ENCODE measurements at places on chromosomes 7 and 10. TPM values are rescaled to one million over a fixed set of nuclear protein-coding genes. Genes with fewer than 3 reads are reported as not detected.

The SPDYE1 gene
- not detected for total RNA-seq

The MMS19 gene
- total RNA-seq, result 95.9 TPM

GRCh38 chr7:42085531-42085930 lies 151.5 kb downstream of the GLI3 start:
- no peaks in the 10 kb centered on the region for H3K4me1 ChIP-seq
- peaks cover 5% of the 10 kb centered on the region for H3K27me3 ChIP-seq
- no peaks in the 10 kb centered on the region for H3K36me3 ChIP-seq
- no peak overlapping the region for H3K27ac ChIP-seq
- no peak for DNase-seq

DNA sequence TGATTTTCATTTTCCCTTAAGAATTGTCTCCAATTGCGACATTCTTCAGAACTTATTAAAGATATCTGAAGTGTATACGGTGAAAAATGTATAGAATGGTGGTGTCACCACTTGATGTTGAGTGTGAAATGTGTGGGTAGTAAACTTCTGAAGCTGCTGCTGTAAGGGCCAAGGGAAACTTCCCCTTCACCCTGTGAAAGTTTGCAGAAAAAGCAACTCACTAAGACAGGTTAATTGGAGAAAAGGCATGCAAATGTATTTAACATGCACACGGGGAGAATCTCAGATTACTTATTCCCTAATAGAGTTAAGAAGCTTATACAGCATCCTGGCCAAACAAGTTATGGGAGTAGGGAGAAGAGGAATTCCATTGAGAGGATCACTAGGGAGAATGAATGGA lies 173.0 kb downstream of the NSUN6 start:
- no peak for DNase-seq
- H3K36me3 ChIP-seq, result no peaks in the 10 kb centered on the region
- H3K4me3 ChIP-seq, result no peak overlapping the region
- H3K27ac ChIP-seq, result no peak overlapping the region
- peaks cover 4% of the 10 kb centered on the region for H3K27me3 ChIP-seq

- H3K4me3 ChIP-seq, result no peak overlapping the region
- DNase-seq, result no peak
- H3K27me3 ChIP-seq, result no peaks in the 10 kb centered on the region
- no peaks in the 10 kb centered on the region for H3K4me1 ChIP-seq
- no peak overlapping the region for H3K27ac ChIP-seq
Observed at GRCh38 chr7:69162931-69163670, 435.2 kb upstream of the AUTS2 start.

DNA sequence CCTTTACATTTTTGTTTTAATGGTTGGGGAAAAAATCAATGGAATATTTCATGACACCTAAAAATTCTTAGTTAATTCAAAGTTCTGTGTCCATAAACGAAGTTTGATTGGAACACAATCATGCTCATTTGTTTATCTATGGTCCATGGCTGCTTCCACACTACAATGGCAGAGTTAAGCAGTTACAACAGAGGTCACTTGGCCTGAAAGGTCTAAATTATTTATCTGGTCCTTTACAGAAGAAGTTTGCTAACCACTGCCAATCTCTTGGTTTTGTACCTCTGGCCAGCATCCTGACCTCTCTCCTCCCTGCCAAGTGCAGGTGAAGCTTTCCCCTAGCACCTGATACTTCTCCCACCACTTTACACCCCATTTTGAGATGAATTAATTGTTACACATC lies 61.5 kb downstream of the SRPK2 start:
- H3K36me3 ChIP-seq, result no peaks in the 10 kb centered on the region
- no peak overlapping the region for H3K27ac ChIP-seq
- H3K4me3 ChIP-seq, result no peak overlapping the region
- H3K4me1 ChIP-seq, result no peaks in the 10 kb centered on the region
